Daoy (cell line): ENCODE measurements at places on chromosomes 6 and 20.

DNA sequence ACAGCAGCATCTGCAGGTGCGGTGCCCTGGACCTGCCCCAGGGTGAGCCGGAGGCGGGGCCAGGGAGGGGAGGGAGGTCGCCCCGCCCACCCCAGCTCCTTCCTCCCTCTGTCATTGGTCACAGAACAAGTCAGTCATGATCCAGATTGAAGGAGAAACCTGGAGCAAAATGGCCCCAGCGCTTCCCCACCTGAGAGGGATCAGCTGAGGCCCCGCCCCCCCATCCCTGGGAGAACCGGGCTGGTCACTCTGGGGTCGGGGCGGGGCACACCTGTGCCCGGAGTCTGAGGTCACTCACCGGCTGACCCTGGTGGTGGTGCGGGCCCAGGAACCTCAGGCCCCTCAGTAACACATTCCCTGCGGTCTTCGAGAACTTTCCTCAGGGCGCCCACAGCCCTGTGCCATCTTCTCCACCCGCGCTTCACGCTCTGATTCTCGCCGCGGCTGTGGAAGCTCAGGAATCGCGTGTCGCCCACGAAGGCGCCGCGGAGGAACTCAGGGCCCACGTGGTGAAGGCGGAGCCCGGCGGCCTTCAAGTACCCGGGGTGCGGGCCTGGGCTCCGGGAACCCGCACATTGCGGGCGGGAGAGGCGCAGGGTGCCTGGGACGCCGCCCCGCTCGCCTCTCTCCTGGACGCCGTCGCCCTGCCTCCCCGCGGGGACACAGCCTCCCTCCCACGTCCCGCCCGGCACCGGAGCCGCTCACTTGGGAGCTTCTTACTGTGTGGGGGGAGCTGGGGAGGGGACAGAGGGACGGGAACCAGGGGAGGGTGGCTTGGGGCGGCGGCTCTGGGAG is 36.4 kb upstream of the HLA-C start:
- peak; percentile 85 for DNase-seq

DNA sequence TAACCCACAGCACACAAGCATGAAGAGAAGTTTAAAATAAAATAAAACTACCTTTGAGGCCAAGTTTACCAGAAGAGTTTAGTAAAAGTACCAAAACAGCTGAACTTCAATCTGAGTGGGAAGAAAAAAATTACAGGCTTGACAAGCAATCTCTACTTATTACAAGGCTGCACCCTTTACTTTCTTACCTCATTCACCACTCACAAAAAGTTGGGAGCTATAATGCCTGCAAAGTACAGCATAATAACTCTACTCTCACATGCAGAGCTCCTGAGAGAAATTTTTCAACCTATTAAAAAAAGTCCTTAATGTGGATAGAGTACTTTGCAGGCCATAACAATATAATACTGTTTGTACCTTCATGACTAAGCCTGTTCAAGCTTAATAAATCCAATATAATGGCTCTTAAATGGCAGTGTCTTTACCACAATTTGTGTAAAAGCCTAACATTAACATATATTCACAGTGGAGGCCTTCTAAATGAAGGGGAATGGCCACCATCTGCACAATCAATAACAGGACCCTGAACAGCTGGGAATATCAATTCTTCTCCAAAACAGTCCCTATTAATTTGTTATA is 103.1 kb downstream of the DST start:
- DNase-seq: no peak

GRCh38 chr6:125834348-125834747 is 43.6 kb downstream of the NCOA7 start:
- no peak for DNase-seq

DNA sequence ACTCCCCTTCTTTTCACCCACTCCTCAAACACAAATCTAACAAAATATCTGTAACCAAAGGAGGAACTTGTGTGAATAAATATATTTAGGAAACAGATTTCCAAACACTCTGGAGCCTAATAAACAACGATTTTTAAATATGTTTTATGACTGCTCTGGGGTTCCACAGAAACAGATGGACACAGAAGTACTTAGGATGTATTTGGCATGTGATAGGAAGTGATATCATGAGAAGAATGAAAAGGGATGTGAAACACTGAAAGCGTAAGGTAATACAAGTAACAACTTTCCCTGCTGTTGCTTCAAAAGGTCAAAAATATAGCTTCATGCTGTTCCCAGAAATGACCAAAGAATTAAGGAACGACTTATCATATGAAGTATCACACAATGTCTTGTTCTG is 26.1 kb upstream of the ENPP1 start:
- DNase-seq: no peak

GRCh38 chr6:68675548-68675947 is 40.5 kb downstream of the ADGRB3 start:
- DNase-seq: no peak

GRCh38 chr6:337805-338368 is 45.6 kb downstream of the DUSP22 start:
- DNase-seq: no peak

- DNase-seq: no peak
These were observed 2.0 kb upstream of the THBS2 start for GRCh38 chr6:169255643-169256042.

DNA sequence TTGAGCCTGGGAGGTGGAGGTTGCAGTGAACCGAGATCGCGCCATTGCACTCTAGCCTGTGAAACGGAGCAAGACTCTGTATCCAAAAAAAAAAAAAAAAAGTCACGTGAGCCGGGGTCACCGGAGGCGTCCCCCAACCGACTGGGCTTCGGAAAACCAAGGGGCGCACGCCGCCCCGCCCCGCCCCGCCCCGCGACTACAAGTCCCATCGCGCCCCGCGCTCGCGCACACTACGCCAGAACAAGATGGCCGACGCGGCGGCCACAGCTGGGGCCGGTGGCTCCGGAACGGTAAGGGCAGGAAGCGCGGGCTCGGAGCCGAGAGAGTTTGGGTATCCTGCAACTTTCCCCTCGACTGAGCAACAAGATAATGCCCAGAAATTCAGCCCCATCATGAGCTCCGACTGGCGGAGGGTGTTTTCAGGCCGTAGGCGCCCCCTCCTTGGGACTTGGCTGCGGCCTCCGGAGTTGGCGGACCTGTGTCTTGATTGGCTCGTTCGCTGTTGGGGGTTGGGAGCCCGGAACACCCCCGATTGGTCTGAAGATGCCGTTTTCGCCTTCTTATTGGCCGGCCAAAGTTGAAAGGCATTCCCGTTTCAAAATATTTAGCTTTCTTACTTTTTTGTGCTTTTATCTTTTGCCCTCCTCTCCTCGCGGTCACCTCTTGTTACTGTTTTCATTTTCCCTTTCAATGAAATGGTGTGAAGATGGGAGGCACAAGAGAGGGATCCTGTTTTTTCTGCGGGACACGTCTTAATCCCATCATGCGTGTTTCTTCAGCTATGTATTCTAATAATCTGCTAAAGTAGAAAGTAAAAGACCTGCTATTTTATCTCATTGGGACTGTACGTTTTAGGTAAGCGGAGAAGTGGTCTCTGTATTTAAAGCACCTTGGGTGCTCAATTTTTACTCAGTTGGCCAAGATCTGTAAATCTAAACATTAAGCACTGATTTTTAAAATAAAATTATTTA is at the start of gene TAF8:
Gene TAF8 (plus strand): TSS at position 228 of the 971 bp plus-strand sequence. CDS start 18 bp downstream, at position 246.
- DNase-seq: peak; percentile 96

DNA sequence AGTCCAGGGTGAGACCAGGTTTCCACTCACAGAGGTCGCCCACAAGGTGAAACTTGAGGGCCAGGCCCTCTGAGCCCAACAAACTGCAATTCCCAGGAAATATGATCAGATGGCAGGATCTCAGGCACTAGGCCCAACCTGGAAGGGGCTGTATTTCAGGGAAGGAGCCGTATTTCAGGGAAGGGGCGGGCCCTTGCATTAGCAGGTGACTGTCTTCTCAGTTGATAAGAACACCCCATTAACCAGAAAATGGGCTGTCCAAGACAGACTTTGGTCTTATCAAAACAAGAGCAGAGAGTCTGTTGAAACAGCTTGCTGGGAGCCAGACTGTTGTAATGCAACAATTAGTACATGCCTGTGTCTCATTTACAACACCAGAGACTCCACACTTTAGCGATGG is 10.9 kb upstream of the BNIP5 start:
- no peak for DNase-seq

DNA sequence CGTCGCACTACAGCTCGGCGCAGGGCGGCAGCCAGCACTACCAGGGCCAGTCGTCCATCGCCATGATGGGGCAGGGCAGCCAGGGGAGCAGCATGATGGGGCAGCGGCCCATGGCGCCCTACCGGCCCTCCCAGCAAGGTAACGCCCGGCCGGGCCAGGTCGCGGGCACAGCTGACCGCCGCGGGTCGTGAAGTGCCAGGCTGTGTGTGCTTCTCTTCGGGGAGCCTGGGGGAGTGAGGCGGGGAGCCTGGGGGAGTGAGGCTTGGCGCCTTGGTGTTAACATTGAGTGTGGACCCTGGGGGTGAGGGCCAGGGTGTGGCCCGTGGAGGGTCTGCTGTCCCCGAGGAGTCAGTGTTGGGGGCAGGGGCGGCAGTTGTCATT is 19.4 kb upstream of the MTG2 start:
- DNase-seq: no peak

- no peak for DNase-seq
These were observed 91.3 kb downstream of the LYRM2 start for GRCh38 chr6:89547281-89547680.

GRCh38 chr6:91483415-91484105 is 896.7 kb upstream of the MAP3K7 start:
- DNase-seq: no peak

GRCh38 chr20:16216227-16216913 is 356.9 kb downstream of the KIF16B start:
- DNase-seq: peak; percentile 3

DNA sequence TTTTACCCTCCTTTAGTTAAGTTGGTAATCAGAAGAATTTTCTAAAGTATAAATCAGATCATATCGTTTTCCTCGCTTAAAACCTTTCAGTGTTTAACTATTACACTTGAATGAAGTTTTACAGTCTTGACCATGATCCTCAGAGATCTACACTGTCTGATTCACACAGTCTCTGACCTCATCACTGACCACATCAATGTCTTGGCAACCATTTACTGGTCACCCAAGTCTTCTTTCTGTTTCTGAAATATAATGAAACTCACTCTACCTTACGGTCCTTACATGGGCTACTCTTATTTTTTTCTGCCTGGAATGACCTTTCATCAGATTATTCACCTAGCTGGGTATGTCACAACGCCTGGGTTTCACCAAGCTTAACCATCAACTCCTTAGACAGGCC is 71.4 kb downstream of the ADGB start:
- DNase-seq: peak; percentile 17

GRCh38 chr20:6134592-6134991 is 11.8 kb upstream of the FERMT1 start:
- DNase-seq: no peak

GRCh38 chr6:107488875-107489635 is 862 bp upstream of the SOBP start:
- DNase-seq: peak; percentile 65

GRCh38 chr6:111406200-111406721 is 76.8 kb downstream of the REV3L start:
- no peak for DNase-seq

- DNase-seq: peak; percentile 76
These were observed 2.1 kb upstream of the PERP start for GRCh38 chr6:138109042-138109997.

GRCh38 chr20:63848003-63848911 is 13.0 kb upstream of the ABHD16B start:
- DNase-seq: no peak

- DNase-seq: no peak
These were observed 759.8 kb downstream of the PTPRT start for GRCh38 chr20:42429761-42430458.

- no peak for DNase-seq
These were observed 73.7 kb downstream of the SLC22A3 start for GRCh38 chr6:160421854-160422253.

GRCh38 chr6:47697925-47698324 is 455 bp upstream of the ADGRF4 start:
- DNase-seq: no peak

DNA sequence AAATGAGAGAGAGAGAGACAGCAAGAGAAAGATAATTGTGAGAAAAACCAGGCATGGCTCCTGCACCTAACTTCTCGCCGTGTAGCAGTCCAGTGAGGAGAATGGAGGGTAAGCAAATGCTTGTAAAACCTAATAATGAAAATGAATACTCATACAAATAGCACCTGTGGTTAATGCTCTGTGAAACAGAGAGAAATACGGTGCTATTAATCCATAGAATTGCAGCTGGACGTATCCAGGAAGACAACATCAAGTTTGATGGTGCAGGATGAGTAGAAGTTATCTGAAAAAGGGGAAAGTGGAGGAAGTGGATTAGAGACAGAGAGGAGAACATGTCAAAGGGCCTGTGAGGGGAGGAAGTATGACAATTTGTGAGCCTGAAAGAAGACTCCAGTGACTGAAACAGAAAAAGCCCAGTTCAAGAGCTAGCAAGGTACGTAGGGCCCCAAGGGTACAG is 89.4 kb upstream of the PAK5 start:
- no peak for DNase-seq

GRCh38 chr6:143007646-143008045 is 53.0 kb upstream of the AIG1 start:
- DNase-seq: no peak

DNA sequence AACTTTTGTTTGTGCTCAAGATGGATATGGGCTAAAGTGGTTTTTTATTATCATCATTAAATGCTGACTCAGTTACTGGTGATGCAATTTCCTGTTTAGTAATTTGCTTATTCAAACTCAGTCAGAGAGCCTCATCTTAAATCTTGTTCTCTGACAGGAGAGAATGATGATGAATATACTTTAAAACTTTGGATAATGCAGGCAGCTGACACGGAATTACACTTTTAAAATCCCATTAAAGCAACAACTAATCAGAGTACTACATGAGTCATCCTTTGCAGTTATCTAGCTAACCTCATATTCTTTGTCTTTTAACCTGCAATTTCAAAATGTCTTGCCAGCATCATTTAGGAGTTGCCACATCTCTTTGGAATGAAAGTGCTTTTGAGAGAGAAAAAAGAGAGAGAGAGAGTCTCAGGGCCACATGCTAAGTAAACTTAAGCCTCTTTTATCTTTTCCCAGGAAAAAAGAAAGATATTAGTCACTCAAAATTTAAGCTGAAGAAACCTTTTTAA is 9.2 kb upstream of the C6orf141 start:
- DNase-seq: peak; percentile 67

DNA sequence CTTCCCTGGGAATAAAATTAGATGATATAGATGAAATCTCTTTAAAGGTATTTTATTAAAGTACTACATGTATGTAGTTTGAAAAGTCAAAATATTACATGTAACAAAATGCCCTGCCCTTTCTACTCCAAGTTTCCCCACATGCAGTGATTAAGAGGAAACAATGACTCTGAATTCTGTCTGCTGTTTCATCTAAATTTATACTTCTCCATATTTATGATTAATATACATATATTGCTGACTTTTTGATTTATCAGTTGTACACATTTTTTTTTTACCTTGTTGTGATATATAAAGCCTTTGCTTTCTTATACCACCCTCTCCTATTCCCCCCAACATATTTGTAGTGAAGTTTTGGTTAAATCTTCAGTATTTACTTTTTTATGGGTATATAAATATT is 127.9 kb downstream of the ZFAND3 start:
- no peak for DNase-seq
